ENCODE measurements at places on chromosomes 16 and 17.

- no peak for DNase-seq
Observed at GRCh38 chr17:50281739-50282401, 7.6 kb downstream of the TMEM92 start.

GRCh38 chr17:36597866-36598777, 3.3 kb upstream of the MRM1 start:
- DNase-seq: no peak

GRCh38 chr17:6457688-6458459, 13.6 kb downstream of the PIMREG start:
- DNase-seq: no peak

- DNase-seq: no peak
Observed at GRCh38 chr17:1351971-1352370, 48.1 kb downstream of the YWHAE start.

- DNase-seq: no peak
Observed at GRCh38 chr17:37699285-37699973, 45.4 kb downstream of the HNF1B start.

DNA sequence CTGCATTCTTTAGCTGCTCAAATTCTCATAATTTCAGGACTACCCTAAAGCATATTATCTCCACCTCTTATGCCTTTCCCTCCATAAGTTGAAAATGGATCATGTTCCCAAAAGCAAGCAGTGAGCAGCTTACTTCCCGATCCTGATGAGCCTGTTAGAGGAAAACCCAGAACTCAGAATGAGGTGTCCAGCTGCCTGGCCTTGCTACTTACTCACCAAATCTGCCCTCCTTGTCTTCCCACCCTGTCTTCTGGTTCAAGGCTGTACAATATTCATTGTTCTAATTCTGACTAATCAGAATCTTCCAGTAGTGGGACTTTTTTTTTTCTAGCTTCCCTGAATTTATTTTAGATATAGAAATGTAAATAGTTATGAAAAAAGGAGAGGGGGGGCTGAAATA, 10.8 kb downstream of the LYRM1 start:
- peak; percentile 28 for DNase-seq

GRCh38 chr17:63189930-63190329, 223.9 kb downstream of the TANC2 start:
- DNase-seq: no peak

- DNase-seq: peak; percentile 14
Observed at GRCh38 chr17:77089124-77089490, 51.7 kb upstream of the SEC14L1 start.

- DNase-seq: peak; percentile 45
Observed at GRCh38 chr17:17401271-17401781, 75.5 kb upstream of the MED9 start.

DNA sequence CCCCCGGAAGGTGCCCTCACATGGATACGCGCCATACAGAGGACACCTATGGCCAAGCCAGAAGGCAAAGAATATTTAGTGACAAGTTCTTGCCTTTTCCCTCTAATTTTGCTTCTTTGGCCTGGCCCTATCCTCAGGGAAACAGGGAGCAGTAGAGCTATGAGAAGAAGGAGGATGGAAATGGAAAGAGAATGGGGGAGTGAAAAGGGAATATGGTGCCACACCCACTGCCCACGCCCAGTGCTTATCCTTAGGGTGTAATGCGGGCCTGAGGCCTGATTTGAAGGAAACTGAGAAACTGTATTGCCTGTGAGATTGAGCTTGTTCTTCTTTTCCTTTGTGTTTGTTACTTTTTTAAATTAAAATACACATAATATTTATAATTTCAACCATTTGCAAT, 255.1 kb downstream of the HS3ST3A1 start:
- DNase-seq: no peak

DNA sequence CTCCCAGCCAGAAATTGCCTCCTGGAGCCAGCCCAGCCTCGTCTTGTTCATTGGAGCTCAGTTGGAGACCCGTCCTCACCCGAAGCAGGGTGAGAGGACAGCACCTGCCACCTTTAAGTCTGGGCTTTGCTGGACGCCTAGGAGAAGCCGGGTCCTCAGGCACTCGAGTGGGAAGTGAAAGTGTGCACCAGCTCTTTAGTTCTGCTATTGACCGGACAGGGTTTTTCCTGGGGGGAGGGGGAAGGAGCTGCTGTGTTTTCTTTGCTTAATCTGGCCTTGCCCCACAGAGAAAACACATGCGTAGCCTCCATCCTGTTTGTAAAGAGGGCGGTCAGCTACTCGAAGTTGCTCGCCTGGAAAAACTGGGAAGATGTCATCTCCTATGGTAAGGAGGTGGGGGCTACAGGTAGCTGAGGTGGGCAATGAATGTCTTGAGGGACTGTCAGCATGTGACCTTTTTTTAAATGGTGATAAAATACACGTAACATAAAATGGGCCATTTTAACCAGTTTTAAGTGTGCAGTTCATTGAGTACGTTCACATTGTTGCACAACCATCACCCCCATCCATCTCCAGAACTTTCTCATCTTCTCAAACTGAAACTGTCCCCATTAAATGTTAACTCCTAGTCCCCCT, 34.4 kb downstream of the CMIP start:
- no peak for DNase-seq

DNA sequence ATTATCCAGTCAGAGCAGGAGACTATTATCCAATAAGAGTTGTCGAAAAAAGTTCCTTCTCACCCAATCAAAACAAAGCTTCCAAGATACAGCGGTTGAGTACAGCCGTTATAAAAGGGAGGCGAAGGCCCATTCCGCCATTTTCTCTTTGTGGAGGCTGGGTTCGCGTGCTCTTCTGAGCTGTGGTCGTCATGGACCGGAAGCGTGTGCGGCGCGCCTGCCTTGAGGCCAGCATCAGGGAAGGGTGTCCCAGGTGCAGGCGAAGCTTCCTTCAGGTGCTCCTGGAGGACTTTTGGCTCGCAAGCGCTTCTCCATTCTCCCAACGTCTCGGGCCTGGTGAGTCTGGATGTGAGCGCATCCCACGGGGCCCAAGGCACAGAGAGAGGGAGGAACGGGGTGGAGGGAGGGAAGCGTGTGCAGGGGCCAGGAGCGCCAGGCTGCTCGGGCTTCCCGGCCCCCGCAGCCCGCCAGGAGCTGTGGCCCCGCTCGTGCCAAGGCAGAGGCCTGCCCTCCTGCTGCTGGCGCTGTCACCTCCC, 99.2 kb downstream of the GOSR1 start:
- DNase-seq: no peak

DNA sequence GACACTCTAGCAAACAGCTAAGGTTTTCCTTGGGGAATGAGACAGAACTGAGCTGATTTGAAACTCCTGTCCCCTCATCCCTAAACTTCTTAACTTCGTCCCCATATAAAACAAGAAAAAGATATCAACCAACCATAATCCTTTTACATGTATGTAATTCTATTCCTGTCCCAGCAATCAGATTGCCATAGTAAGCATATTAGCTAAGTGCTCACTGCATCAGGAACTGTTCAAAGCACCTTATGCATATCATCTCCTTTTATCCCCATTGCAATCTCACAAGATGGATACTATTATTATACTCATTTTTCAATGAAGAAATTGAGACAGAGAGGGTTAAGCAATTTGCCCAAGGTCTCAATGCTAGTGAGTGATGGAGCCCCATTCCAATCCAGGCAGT, 6.8 kb downstream of the KIF18B start:
- no peak for DNase-seq

DNA sequence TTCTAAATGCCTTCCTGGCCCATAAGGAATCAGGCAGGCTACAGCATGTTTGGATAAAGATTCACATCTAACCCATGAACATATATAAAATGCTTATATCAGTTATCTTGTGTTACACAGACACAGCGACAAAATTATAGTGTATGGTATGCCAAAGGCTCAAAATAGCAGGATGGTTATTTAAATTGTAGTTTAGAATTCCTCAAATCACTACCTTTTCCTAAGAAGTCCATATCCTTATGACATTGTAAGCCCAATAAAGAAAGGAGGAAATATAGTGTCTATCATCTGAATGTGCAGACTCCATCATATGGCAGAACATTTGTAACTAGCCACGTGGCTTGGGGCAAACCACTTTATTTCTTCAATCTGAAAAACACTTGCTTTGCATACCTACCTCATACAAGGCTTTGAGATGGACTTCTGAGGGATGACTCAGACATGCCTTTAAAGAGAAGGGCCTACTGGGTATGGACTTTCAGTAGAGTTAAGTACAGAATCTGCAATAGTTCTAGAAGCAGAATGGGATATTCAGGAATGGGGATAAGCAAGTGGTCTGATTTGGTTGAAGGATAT, 12.1 kb upstream of the DHX8 start:
- DNase-seq: no peak
